ENCODE measurements at places on chromosomes 3 and 15. TPM values are rescaled to one million over a fixed set of nuclear protein-coding genes. Genes with fewer than 3 reads are reported as not detected.

DNA sequence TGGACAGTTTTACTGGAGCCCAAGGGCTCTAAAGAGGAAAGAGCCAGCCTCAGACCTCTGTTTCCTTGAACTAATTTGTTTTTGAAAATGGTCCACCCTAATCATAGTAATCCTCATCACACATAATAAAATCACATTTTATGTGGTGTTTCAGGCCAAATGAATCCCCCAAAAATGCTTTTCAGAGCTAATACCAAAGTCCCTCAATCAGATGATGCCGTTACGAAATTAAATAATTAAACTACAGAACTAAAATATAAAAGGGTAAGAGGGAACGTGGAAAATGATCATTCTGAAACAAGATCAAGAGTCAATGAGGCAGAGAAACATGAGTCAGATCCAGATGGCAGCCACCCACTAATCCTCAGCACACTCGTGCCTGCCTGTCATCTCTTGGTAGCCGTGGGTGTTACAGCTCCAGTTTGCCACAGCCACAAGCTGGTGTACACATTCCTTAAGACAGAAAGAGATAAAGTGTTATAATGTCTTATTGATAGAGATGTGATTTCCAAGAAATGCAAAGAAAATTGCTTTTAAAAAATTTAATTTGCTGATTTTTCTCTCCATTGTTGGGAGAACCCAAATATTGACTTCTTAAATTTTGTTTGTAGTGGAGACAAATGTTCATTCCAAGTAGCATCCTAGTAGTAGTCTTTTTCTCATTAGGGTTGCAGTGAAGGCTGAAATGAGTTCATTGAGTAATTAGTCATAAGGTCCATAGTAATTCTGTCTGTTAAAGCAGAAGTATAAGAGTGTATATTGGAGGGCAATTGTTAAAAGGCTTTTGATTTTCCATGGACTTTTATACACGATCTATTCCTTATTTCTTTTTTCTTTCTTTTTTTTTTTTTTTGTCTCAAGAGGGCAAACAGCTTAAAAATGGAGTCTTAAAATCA, 104.2 kb downstream of the AGBL1 start:
- DNase-seq = no peak

- no peak for DNase-seq
Observed at GRCh38 chr3:5690904-5691532, 503.5 kb downstream of the EDEM1 start.

- DNase-seq = no peak
Observed at GRCh38 chr15:72368325-72368724, 7.5 kb downstream of the HEXA start.

DNA sequence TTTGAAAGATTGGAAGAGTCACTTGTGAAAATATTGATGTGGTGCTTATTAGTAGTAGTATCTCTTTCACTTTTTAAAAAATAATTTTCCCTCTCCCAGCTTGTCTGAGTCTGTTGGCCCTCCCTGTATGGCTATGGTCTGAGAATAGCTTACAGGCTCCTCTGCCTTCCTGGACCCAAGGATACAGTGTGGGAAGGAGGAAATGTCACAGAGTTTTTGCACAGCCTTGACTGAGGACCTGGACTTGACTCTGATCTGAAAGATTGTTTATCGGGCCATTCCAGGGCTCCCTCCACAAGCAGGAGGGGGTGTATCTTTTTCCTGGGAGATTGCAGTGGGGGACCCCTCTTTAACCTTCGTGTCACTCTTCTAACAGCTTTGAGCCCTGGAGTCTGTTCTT, 59.7 kb downstream of the TLNRD1 start:
- no peak for DNase-seq

DNA sequence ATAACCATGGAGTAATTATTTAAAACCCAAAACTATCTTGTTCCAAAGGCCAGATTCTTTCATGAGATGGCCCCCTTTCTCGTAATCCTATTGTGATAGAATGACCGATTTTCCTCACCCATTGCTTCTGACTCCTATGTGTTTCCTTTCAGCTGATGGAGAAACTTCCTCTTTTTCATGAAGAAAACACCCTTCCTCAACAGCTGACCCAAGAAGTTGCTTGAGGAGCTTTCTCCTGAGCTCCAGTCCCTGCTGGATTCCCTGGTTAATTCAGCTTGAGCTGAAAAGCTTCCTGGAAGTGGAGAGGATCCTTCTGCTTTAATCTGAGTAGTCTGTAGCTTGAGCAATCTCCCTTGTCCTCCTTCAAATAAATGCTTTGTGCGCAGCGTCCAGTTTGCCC, 75.0 kb downstream of the BFSP2 start:
- no peak for DNase-seq

GALNT15 gene
- total RNA-seq = not detected

Measured in HT-29 (cell line).